ENCODE measurements at places on chromosomes 7 and 10. TPM values are rescaled to one million over a fixed set of nuclear protein-coding genes. Genes with fewer than 3 reads are reported as not detected.

DNA sequence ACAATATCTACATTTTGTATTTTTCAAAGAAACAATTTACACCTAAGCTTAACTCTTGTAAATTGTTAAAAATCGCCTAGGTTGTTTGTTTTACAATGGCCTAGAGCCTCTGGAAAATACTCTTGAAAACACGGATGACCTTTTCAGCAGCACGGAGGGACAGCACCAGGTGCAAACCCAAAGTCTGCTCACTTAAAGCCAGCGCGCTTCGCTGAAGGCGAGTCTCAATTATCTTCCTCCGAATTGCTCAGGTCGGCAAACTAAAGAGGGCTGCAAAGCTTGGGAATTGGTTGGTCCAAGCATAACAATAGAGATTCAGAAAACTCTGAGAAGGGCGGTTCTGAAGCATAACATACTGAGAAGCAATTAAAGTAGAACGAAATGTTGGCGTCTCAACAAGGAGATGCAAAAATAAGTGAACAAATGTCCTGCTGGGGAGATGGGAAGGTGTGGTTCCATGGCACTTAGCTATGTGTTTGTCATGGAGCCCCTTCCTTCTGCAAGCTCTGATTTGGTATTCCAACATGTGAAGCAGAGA is 139.9 kb upstream of the PITRM1 start:
- peaks cover 3% of the 10 kb centered on the region for H3K27me3 ChIP-seq
- H3K36me3 ChIP-seq: no peaks in the 10 kb centered on the region
- no peak for DNase-seq
- no peak overlapping the region for H3K27ac ChIP-seq
- no peak overlapping the region for H3K4me3 ChIP-seq

GRCh38 chr7:30841025-30841735 is 70.0 kb downstream of the MINDY4 start:
- H3K36me3 ChIP-seq: no peaks in the 10 kb centered on the region
- H3K27me3 ChIP-seq: no peaks in the 10 kb centered on the region
- H3K27ac ChIP-seq: no peak overlapping the region
- DNase-seq: no peak

DNA sequence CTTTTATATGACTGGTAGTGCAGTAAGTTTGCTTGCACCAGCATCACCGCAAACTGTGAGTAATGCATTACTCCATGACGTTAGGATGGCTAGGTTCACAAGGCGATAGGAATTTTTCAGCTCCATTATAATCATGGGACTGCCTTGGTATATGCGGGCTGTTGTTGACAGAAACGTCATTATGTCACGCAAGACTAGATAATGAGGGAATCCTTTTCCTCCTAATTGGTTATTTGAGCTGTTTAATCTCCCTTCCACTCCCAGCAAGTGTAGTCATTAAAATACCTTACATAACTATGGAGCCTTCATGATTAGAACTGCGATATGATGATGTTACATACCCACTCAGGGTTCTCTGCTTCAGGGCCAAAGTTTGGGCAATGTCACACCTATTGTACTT is 17.3 kb downstream of the KLLN start:
- no peak overlapping the region for H3K4me3 ChIP-seq
- H3K36me3 ChIP-seq: no peaks in the 10 kb centered on the region
- H3K4me1 ChIP-seq: peaks cover 42% of the 10 kb centered on the region
- peak overlapping the region; percentile 77 for H3K27ac ChIP-seq

- peaks cover 42% of the 10 kb centered on the region for H3K4me1 ChIP-seq
- no peak for DNase-seq
- no peaks in the 10 kb centered on the region for H3K27me3 ChIP-seq
- peaks cover 49% of the 10 kb centered on the region for H3K36me3 ChIP-seq
- peak overlapping the region; percentile 33 for H3K4me3 ChIP-seq
Measured at GRCh38 chr10:93383562-93383981, 98.6 kb downstream of the MYOF start.

DNA sequence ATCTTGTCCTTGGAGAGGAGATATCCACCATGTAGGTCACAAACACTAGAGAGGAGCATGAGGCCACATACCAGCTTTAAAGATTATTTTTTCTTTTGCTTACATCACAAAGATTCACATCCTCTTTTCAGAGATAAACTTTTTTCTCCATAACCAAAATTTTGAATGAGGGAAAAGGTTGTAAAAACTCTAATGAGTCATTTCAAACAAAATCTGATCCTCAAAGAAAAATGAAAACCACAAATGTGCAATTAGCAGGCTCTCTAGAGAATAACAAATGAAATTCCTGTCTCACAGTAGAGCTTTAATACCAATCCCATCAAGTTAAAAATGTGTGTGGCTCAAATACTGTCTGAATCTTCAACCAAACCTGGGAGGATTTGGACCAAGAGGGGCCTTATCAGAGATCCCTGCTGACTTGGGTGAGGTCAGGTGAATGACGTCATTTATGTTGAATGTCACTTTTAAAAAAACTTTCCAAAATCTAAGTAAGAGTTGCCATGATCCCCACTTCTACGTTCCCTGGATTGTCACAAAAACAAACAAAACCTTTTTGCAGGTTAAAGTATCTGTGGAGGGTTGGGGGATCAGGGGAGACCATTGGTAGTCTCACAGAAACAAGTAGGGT is 261.5 kb upstream of the NPSR1 start:
- no peaks in the 10 kb centered on the region for H3K27me3 ChIP-seq
- no peak for DNase-seq
- no peaks in the 10 kb centered on the region for H3K36me3 ChIP-seq
- H3K4me1 ChIP-seq: no peaks in the 10 kb centered on the region
- no peak overlapping the region for H3K27ac ChIP-seq

GRCh38 chr10:13615650-13616300 is 29.0 kb downstream of the PRPF18 start:
- no peaks in the 10 kb centered on the region for H3K27me3 ChIP-seq
- no peak overlapping the region for H3K4me3 ChIP-seq
- no peaks in the 10 kb centered on the region for H3K36me3 ChIP-seq
- peaks cover 10% of the 10 kb centered on the region for H3K4me1 ChIP-seq
- H3K27ac ChIP-seq: no peak overlapping the region

- peak overlapping the region; percentile 44 for H3K27ac ChIP-seq
- H3K4me1 ChIP-seq: peaks cover 7% of the 10 kb centered on the region
- no peaks in the 10 kb centered on the region for H3K36me3 ChIP-seq
- no peaks in the 10 kb centered on the region for H3K27me3 ChIP-seq
- no peak for DNase-seq
Measured at GRCh38 chr10:103969436-103969835, 2.5 kb downstream of the SLK start.

DNA sequence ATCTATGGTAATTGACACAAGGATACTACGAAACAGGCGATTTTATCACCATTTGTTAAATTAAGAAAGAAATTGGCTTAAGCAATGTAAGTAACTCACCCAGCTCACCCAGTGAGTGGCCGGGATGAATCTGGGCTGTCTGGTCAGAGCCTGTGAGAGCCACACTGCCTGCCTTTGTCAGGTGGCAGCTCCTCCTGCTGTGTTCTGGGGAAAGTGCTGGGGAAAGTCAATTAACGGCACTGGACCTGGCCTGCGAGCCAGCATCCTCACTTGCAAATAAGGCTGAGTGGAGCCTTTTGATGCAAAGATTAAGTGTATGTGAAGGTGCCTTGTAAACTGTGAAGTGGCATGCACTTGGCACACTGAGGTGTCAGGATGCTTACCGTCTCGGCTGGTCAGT is 13.4 kb upstream of the CXCL12 start:
- H3K36me3 ChIP-seq: no peaks in the 10 kb centered on the region
- H3K4me3 ChIP-seq: no peak overlapping the region
- H3K27ac ChIP-seq: no peak overlapping the region

- DNase-seq: peak; percentile 11
- H3K27me3 ChIP-seq: peaks cover 3% of the 10 kb centered on the region
- H3K4me1 ChIP-seq: no peaks in the 10 kb centered on the region
- no peak overlapping the region for H3K4me3 ChIP-seq
Measured at GRCh38 chr10:95841661-95842498, 65.9 kb upstream of the CC2D2B start.

- no peak overlapping the region for H3K27ac ChIP-seq
- H3K36me3 ChIP-seq: no peaks in the 10 kb centered on the region
- no peak overlapping the region for H3K4me3 ChIP-seq
- DNase-seq: no peak
- no peaks in the 10 kb centered on the region for H3K4me1 ChIP-seq
Measured at GRCh38 chr7:17952387-17952786, 12.1 kb upstream of the SNX13 start.

GRCh38 chr7:132545756-132546155 is 30.5 kb downstream of the PLXNA4 start:
- no peak overlapping the region for H3K27ac ChIP-seq
- H3K36me3 ChIP-seq: no peaks in the 10 kb centered on the region
- no peak overlapping the region for H3K4me3 ChIP-seq
- no peaks in the 10 kb centered on the region for H3K27me3 ChIP-seq
- H3K4me1 ChIP-seq: peaks cover 4% of the 10 kb centered on the region
- DNase-seq: no peak

GRCh38 chr10:105189463-105189800 is 548.3 kb downstream of the SORCS3 start:
- DNase-seq: no peak
- H3K4me1 ChIP-seq: no peaks in the 10 kb centered on the region
- no peaks in the 10 kb centered on the region for H3K27me3 ChIP-seq
- H3K4me3 ChIP-seq: no peak overlapping the region
- no peak overlapping the region for H3K27ac ChIP-seq
- no peaks in the 10 kb centered on the region for H3K36me3 ChIP-seq

DNA sequence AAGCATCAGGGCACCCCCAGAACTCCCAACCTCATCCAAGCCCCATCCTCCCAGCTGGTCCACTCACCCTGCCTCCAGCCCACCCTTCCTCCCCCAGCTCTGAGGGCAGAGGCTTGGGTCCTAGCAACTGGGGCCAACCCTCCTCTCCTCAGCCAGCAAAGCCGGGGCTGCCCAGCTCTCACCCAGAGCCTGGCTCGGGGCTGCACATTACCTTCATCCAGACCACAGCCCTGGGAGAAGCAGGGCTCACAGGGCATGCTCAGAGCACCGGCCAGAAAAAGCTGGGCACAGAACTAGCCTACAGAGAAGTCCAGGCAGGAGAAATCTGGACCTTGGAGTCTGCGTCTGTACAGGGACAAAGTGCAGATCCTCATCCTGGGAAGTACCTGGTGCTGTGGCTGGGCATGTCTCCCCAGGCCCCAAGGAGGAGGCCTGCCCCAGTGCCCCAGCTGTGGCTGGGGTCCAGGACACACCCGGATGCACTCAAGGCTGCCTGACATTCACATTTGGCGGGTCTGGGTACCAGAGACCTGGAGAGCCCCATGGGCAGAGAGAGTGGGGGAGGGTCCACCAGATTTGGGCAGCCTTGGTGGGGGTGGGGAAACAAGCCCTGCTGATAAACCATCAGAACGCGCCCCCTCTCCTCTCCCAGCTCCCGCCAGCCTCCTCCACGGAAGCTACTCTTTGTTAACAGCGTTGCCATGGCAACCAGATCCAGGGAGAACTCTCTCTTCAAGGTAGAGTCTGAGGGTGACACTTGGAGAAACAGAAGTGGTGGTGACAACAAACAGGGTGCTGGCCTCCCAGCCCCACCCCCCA is 5.1 kb downstream of the RASGEF1A start:
- no peaks in the 10 kb centered on the region for H3K4me1 ChIP-seq
- H3K4me3 ChIP-seq: no peak overlapping the region
- H3K36me3 ChIP-seq: no peaks in the 10 kb centered on the region
- H3K27me3 ChIP-seq: peaks cover 42% of the 10 kb centered on the region
- DNase-seq: no peak

The OTUD1 gene
- 2.8 TPM for polyA plus RNA-seq

The PDZD7 gene
- 0.54 TPM for polyA plus RNA-seq

The ZPBP gene
- not detected for polyA plus RNA-seq

The TMEM176B gene
- not detected for polyA plus RNA-seq

Measured in keratinocyte (primary cell).